Inflammatory macrophage treated with lipopolysaccharide for 1 hour (primary cell): ENCODE measurements at places on chromosomes 6 and 20.

GRCh38 chr6:157067507-157067906, 255.8 kb downstream of the TMEM242 start:
- no peak for DNase-seq

DNA sequence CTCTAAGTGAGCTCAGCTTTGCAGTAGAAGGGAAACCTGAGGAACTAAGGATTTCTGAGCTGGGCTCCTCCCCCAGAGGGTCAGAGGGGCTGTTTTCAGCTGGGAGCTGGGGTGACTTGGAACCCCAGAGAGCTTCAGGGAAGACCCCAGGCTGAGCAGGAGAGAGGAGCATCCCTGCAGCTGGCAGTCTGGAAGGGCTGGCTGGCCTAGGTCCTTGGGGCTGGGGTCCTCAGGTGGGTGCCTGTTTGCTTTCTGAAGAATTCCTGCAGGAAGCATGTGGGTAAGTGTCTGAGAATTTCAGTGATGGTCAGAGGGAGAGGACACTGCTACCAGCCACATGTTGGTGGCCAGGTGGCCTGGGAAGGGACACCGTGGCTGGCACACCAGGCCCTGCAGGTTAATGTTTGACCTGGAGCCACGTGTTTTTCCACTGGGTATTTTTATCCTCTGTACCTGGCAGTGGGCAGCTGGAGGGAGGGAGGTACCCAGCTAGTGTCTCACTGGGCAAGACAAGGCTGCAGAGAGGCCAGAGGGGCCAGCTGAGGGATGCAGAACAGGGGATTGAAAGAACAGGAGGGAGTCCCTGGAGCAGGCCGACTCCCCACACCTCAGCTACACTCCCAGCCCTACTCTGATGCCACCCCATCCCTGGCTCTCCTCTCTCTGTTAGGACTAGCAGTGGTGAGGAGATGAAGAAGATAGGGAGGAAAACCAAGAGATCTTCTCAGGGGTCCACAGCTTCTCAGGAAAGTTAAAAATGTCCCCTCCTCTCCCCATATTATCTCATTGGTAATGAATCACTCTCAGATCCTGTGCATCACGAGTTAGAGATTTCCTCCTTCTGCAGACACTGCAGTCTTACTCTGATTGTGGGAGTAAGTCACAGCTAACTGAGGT, 143.6 kb downstream of the VEGFA start:
- DNase-seq, result no peak

GRCh38 chr6:15798533-15799255, 135.9 kb upstream of the DTNBP1 start:
- no peak for DNase-seq

- DNase-seq, result peak; percentile 6
Measured at GRCh38 chr20:57996936-57997890, 231.2 kb downstream of the ANKRD60 start.

- no peak for DNase-seq
Measured at GRCh38 chr20:38162149-38162548, 2.9 kb downstream of the TGM2 start.
